Forelimb muscle (tissue), 1 donor: ENCODE measurements at places on chromosomes 13 and 19.
A peak's percentile ranks its signal among the peaks of the same experiment; 100 is the strongest.

- DNase-seq: no peak
Observed at GRCh38 chr13:36606060-36606459, 67.8 kb upstream of the SERTM1 start.

- DNase-seq: peak; percentile 8
Observed at GRCh38 chr13:49220036-49220855, at the start of gene MLNR. Gene MLNR (plus strand): TSS chr13:49220338. CDS start chr13:49220338, 0 bp downstream.

GRCh38 chr13:100540621-100541020 lies 48.0 kb downstream of the GGACT start:
- no peak for DNase-seq

GRCh38 chr19:35628264-35628564 lies 622 bp upstream of the RBM42 start:
- DNase-seq: no peak

DNA sequence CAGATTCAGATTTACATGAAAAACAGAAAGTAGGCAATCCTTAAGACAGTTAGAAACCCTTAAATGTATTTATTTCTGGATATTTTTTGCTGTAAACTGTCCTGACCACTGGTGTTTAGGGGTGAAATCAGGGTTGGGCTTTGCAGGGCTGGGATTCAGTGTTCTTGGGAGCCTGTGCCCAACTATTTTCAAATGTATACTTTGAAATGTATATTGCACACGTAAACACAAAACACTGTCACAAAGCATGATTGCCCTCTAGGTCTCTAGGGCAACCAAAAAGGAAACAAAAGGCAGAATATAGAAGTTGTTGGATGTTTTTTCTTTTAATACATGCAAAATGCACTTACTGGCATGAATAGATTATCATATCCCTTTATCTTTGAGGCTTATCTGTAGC lies 1185.4 kb downstream of the DIAPH3 start:
- no peak for DNase-seq

DNA sequence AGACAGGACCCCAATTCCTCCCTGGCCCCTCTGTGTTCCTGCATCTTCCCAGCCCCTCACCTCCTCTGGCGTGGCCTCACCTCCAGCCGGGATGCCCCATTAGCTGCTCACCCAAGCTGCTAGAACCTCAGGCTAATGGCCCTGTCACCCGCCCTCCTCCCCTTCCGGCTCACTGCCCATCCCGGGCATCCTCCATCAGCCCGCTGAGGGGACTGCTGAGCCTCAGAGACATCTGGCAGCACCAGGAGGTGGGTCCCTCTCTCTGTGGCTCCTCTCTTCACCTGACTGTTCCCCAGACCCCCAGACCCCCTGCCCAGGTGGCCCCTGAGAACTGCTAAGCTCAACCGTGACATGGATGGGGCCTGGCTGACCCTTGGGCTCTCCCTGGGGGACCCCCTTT lies 2.9 kb downstream of the FFAR1 start:
- no peak for DNase-seq

- DNase-seq: no peak
Observed at GRCh38 chr19:29660835-29661234, 4.4 kb upstream of the PLEKHF1 start.

DNA sequence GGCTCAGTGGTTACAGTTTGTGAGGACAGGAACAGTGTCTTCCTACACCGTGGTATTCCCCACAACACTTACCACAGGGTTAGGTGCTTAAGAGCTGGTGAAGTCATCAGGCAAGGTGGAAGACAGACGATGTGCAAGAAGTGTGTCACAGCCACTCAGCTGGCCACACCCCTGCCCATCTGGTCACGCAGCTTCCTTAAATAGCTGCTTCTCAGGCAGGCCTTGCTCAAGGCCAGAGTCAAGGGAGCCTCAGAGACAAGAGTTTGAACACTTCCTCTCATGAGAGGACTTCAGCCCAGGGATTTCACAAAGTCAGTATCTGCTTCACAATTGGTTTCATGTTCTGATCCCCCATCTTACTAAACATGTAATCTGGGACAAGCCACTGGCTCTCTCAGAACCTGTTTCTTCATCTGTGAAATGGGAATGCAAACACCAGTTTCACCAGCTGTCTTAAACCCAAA lies 80.3 kb upstream of the FRY start:
- no peak for DNase-seq

- DNase-seq: no peak
Observed at GRCh38 chr19:7788933-7789323, 25.9 kb downstream of the CLEC4M start.

DNA sequence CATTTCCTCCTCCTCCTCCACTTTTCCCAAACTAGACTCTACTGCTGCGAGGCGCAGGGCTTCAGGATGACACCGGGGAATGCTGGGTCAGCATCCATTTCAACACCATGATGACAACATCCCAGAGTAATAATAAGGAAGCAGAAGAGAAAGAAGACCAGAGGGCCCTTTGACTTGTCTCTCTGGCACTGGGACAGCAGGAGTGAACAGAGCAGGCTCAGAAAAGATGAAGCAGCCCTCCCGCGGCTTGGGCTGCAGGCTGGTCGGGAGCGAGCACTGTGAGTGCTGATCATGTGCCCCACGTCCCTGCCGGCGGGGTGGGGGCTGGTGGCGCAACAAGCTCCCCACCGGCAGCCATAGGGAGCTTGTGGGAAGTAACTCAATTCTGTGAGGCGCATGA lies 30.5 kb downstream of the RANBP3 start:
- no peak for DNase-seq

- no peak for DNase-seq
Observed at GRCh38 chr19:41801792-41802211, 5.4 kb downstream of the CEACAM3 start.

DNA sequence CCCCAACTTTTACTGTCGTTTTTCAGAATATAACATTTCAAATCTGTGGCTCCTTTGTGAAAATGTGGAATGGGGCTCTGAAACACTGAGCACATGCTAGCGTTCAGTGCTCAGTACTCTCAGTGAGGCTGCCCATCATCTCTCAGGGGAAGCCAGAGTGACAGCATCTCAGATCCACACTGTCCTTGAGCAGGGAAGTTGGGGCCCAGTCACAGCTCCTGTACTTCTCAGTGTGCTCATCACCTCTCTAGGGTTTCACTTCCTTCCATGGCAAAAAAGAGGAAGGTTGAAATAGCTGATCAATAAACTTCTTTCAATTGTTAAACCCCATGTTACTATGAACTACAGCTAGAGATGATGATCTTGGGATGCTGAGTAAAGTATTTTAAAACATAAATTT lies 565.9 kb upstream of the SPRY2 start:
- no peak for DNase-seq

GRCh38 chr19:4473011-4473762 lies 1.1 kb downstream of the HDGFL2 start:
- DNase-seq: no peak

- DNase-seq: no peak
Observed at GRCh38 chr13:39616087-39616694, 13.2 kb upstream of the LHFPL6 start.

DNA sequence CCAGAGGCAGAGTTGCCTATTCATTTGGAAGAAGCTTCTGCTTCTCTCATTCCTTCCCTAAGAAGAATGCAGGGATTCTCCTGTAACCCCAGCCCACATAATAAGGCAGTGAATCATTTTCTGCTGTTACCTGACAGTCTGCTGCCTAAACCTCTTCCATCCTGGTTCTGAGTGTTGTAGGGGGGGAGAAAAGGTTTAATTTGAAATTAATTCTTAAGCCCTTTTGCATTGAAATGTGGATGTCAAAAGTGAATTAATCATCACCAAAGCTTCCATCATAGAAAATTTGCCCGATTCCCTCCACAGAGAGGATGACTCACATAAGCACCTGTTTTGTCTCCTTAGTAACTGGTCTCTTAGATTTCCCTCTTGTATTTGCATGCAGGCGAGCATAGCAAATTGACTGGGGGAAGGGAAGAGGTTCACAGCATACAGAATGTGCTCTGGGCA lies 146.7 kb upstream of the FNDC3A start:
- DNase-seq: no peak

DNA sequence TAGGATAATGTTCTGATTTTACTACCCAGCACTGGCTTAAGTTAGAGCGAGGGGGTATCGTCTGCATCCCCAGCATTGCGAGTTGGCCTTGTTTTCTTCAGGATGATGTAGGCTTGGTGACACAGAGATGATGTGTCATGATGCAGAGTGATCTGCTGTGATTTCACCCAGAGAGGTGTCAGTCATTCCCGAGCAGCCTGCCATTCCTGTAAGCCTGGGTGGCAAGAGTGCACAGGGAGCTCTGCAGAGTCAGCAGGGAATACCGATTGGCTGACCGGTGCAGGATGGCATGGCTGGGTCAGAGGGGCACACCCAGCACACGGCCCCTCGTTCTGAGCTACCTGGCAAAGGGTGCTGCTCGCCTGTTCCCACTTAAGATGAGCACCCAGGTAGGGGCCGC lies 15.8 kb upstream of the GJB6 start:
- DNase-seq: no peak

GRCh38 chr13:84208246-84208910 lies 326.1 kb upstream of the SLITRK1 start:
- DNase-seq: peak; percentile 36

- no peak for DNase-seq
Observed at GRCh38 chr19:46616631-46617322, 8.1 kb downstream of the PTGIR start.

DNA sequence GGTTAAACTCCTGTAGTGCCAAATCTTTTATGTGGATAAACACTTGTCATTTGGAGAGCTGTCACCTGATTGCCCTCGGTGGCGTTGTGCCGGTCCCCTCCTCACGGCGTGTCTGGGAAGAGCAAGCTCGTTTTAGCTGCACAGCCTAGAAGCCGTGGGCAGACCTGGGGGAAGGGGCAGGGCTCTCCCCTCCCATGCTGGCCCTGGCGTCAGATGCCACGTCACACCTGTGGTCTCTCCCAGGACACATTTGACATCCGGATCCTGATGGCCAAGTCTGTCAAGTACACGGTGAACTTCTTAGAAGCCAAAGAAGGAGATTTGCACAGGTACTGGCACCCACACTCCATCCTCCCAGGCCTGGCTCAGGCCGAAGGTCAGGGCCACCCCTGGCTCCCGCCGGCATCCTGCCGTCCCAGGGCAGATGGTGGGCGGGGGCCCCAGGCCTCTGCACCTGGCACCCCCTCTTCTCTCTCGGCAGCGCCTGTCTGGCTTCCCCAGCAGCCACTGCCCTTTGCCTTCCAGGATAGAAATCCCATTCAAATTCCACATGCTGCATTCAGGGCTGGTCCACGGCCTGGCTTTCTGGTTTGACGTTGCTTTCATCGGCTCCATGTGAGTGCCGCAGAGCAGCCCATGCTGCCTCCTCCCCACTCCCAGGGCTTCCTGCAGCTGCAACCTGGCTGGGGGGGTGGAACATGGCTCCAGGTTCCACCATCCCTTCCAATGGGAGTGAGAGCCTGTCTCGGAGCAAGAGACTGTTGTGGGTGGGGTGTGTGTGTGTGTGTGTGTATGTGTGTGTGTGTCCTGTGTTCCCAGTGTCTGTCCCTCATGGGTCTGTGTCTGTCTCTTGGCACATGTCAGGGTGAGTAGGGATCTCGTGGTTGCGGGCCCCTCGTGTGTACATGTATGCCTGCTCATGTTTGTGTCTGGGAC lies 8.8 kb downstream of the YIPF2 start:
- no peak for DNase-seq

- no peak for DNase-seq
Observed at GRCh38 chr19:40598121-40598917, 2.9 kb upstream of the LTBP4 start.

GRCh38 chr19:58304748-58305064 lies 471 bp upstream of the ERVK3-1 start:
- no peak for DNase-seq

DNA sequence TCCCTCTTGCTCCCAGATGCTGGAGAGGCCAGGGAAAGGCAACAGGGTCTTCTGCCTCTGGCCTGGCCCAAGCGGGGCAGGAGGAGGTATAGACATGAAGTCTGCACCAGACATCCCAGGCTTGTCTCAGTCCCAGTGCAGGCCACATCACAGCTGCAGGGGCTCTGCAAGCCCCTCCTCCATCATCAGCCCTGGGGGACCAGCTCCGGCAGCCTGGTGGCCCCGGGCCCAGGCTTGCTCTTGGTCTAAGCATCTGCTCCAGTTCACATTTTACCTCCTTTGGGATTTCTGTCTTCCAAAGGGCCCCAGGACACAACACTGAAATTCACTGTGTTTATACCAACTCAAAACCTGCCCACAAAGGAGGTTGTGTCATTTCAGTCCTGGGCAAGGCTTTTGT lies 359.4 kb downstream of the ZNF536 start:
- DNase-seq: no peak

GRCh38 chr13:73421310-73421912 lies 362.6 kb downstream of the KLF5 start:
- no peak for DNase-seq

DNA sequence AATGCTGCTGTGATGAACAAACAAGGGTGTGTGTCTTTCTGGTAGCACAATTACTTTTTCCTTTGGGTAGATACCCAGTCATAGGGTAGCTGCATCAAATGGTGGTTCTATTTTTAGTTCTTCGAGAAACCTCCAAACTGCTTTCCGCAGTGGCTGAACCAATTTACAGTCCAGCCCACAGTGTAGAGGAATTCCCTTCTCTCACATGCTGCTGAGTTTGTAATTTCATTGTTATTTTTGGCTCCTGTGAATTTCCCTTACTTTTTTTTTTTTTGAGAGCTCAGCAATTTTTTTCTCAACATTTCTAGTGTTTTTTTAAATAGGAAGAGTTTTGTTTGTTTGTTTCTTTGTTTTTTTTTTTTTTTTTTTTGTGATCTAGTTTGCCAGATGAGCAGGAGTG lies 37.5 kb upstream of the ADGRE1 start:
- peak; percentile 9 for DNase-seq

DNA sequence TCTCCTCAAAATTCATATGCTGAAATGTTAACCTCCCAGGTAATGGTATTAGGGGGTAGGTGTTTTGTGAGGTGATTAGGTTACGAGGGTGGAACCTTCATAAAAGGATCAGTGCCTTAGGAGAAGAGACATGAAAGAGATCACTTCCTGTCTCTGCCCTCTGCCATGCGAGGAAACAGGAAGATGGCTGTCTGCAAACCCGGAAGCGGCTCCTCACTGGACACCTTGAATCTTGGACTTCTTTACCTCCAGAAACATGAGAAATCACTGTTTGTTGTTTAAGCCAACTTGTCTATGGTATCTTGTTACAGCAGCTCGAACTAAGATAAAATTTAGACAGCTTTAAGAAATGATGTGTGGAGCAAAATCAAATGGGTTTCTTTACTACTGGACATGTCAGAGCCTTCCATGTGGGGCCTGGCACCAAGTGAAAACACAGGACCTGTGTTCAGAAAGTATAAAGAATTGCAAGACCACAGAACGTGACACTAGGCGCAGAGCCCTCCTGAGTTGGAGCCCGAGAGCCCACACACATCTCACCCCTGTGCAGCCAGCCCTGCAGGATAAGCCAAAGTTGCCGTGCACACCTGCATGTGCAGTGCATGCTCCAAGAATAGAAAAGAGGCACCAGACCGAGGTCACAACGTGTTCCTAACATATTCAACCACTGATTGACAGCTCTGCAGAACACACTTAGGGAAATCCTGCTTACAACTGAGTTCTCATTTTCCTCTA lies 112.5 kb upstream of the UQCRFS1 start:
- no peak for DNase-seq

DNA sequence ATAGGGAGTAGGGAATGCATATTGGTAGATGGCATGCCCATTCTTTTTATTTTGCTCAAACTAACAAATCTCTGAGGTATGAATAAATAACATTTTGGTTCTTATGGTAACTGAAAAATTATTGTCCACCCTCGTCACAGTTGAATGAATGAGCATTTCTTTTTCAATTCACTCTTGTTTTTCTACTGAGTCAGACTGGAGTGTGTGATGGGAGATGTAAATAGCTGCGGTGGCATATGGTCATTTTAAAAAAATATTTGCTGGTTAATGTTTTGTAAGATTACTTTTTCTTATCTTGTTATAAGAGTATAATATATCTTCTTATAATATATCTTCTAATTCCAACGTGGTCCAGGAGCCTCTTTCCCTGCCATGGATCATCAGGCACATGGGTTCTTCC lies 586.5 kb downstream of the SLITRK5 start:
- no peak for DNase-seq
